ENCODE measurements at places on chromosomes 11 and 22.
A peak's percentile ranks its signal among the peaks of the same experiment; 100 is the strongest.

- DNase-seq = no peak
Observed at GRCh38 chr11:1746956-1747752, 3.2 kb downstream of the IFITM10 start.

- DNase-seq = peak; percentile 76
Observed at GRCh38 chr11:122796128-122796717, 42.1 kb upstream of the CRTAM start.

DNA sequence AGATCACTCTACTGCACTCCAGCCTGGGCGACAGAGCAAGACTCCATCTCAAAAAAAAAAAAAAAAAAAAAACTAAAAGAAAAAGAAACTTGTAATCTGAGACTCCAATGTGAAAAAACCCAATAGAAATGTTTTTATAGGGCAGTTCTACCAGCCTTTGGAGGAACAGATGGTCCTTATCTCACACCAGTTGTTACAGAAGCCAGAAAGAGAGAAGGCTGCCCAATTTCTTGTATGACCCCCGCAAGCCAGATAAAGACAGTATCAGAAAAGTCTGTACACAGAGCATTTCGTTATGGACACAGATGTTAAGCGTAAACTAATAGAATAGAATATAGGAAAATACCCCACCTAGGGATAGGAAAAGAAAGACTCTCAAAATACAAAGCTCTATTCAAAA lies 11.3 kb upstream of the TSGA10IP start:
- DNase-seq = no peak

DNA sequence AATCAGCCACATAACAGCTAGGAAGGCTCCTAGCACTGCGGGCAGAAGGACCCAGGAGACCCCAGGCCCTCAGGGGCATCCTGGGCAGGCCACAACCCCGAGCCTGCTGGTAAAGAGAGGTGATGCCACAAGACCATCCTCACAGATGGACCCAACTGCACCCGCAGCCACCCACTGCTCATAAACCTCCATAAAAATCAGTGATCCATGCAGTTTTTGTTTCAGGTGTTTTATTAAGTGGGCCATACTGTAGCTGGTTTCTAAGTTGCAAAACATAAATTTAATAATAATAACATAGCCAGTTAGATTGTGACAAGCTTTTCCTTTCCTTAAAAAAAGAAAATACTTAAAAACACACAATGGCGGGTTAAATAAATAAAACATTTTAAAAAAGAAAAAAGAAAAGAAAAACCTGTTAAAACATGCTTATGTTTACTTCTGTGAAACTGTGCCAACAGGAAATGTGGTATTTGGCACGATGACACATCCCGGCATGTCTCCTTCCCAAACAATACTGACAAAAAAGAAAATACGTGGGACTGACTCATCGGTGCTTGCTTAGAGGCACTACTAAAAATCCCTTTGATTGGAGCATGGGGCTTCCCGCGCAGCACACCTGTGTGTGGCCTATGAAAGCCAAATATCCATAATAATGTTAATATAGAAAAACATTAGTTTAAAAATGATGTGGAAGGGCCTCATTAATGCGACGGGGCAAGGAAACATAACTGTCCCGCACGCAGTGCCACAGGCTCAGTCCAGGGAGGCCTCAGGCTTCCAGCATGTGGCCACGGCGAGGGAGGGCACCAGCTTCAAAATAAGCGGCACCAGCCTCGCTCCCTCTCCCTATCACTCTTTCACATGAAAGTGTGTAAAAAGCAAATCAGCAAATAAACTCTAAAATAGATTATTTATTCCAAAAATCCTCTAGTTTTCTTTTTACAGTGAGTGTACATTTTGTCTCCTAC lies 47.5 kb upstream of the SCUBE2 start:
- DNase-seq = peak; percentile 95

DNA sequence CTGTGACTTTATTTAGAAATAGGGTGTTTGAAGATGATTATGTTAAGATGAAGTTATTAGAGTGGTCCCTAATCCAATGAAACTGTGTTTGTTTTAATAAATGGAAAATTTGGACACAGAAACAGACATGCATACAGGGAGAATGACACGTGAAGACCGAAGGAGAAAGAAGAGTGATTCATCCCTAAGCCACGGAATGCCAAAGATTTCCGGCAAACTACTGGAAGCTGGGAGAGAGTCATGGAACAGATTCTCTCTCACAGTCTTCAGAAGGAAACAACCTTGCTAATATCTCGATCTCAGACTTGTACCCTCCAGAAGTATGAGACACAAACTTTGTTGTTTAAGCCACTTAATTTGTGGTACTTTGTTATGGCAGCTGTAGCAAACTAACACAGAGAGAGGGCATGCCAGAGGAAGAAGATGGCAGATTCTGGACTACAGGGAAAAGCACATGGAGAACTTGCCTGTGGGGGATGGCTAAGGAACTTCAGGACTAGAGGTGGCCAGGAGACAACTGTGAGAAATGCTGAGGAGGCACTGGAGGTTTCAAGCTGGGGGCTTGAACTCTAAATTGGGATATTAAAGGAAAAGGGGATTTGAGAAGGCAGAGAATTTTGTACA lies 733.5 kb upstream of the CCDC90B start:
- DNase-seq = no peak

- no peak for DNase-seq
Observed at GRCh38 chr11:6538456-6538855, 41.4 kb downstream of the DNHD1 start.

DNA sequence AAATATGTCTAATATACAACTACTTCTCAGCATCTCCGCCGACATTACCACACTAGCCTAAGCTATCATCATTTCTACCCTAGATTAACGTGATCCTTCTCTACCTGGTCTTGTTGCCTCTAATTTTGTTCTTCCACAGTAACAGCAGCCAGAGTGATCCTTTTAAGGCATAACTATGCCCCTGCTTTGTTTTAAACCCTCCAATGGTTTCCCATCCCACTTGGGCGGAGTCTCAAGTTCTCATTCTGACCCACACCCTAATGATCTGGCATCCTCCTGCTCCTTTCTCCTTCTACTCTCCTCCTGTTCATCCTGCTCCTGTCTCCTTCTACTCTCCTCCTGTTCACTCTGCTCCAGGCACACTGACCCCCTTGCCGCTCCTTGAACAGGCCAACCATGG lies 31.9 kb upstream of the POU2AF1 start:
- no peak for DNase-seq

DNA sequence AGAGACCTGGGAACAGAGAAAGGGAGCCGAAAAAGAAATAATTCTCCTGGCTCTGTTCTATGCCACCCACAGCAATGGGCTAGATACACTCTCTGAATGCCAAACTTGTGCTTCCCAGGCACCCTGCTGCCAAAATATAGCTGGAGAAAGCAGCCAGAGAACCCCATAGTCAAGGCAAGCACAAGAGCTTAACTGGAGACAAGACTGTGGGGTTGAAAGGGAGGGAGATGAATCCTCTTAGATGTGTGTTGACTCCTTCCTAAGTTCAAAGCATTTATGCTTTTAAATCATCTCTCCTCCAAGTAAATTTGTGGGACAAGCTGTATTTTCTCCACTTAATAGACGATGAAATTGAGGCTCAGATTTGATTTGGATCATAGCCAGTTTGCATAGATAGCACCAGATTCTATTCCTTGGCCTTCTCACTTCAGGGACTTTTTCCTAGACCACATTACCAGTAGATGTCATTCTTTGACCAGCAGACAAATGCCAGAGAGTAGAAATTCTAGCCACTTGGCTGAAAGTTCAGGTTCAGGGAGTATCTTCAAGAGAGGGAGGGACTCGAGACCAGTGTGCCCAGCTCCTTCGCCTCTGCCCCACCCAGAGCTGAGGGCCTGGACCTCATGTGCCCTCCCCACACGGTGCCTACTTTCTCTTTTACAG lies 16.5 kb upstream of the ETS1 start:
- DNase-seq = no peak

- DNase-seq = no peak
Observed at GRCh38 chr11:64558065-64558745, 32.8 kb upstream of the SLC22A12 start.

GRCh38 chr11:120511116-120511819 lies at the start of gene GRIK4:
Gene GRIK4, plus strand, starts transcription at chr11:120511748. Its CDS starts 148,571 bp downstream, at chr11:120660319.
- DNase-seq = peak; percentile 87

All from dermis blood vessel endothelial cell (primary cell).